ENCODE measurements at places on chromosomes 16 and 17.

DNA sequence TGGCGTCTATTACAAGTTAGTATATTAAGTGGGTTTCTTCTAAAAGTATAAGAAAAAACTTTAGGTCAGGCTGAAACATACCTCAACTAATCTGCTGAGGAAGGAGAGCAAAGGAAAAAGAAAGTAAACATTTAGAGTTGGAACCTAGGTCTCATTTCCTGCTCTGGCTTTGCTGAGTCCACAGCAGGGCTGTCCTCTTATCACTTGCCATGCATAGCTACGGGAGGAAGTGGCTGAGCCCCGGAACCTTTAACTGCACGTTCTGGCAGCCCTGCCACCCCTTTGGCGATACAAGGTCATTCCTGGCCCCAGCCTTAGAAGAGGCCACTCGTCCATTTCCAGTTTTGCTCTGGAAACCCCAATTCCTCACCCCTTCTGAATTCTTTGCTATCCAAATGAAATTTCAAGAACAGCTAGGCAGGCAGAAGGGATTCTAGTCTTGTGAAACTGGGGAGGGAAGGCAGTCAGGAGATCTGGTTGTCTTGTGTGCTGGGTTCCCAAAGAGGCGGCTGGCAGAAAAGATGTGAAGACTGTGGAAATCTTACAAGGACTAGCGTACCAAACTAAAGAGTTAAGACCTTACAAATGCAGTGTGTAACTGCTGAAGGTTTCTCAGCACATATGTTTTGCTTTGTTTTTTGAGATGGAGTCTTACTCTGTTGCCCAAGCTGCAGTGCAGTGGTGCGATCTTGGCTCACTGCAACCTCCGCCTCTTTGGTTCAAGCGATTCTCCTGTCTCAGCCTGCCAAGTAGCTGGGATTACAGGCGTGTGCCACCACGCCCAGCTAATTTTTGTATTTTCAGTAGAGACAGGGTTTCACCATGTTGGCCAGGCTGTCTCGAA is 19.1 kb downstream of the WIPI1 start:
- DNase-seq, result no peak

- no peak for DNase-seq
These were observed 9.1 kb downstream of the TSPOAP1 start for GRCh38 chr17:58319173-58320162.

DNA sequence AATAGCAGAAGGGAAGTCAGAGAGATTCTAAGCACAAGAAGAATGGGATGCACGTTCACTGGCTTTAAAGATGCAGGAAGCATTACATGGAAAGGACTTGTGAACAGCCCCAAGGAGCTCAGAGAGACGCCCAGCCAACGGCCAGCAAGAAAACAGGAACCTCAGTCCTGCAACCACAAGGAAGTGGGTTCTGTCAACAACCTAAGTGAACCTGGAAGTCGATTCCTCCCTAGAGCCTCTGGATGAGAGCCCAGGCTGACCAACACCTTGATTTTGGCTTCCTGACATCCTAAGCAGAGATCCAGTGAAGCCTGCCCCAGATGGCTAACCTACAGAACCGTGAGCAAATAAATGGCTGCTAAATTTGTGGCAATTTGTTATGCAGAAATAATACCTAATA is 24.5 kb downstream of the GPR142 start:
- DNase-seq, result no peak

DNA sequence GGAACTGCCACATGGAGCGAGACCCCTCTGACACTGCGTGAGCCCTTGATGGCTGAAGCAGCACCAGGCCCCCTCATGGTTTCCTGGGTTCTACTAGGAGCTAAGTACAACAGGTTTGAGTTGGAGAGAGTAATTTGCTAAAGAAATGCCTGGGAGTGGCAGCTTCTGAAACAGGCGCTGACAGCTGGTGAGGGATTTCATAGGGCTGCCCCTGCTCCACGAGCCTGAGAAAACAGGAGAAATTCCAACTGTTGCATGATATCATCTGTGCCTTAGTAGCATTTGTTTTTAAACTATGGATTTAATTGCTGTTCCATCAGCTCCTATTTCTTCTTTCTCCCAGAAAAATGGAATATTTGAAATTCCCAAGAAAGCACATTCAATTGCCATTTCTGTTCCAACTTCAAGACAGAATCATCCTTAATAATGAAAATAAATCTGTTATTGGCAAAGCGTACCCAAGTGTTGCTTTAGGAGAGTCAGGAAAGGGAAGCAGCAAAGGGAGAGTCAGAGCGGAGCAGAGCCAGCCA is 78.8 kb upstream of the ANKFN1 start:
- no peak for DNase-seq

DNA sequence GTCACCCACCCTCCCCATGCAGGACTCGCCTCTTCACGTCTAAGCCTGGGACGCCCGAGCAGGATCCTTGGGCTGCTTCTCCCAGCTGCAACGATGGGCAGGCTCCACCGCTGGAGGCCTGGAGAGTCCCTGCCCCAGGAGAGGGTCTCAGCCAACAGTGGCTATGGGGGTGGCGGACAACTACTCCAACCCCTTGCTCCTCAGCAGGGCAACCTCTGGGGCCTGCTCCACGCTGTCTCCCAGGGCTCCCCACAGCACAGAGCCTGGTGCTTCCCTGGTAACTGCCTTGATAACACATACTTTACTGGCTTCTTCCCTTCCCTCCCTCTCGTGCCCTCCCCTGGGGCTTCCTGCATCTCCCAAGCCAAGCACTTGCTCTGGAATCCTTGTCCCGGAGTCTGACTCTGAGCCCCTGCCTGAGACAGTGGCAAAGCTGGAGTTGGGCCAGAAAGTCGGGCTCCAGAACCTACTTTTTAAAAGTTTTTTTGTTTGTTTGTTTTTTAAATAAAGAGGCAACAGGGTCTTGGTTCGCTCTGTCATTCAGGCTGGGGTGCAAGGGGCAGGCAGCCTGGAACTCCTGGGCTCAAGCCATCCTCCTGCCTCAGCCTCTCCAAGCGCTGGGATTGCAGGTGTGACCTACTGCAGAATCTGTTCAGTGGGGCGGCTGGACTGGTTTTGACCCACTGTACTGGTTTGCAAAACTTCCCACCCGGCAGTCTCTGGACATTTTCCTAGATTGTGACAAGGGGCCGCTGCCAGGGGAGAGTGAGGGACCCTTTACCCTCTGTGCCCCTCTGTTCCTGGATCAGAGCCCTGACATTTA is 99.4 kb downstream of the TNFRSF13B start:
- DNase-seq, result no peak

DNA sequence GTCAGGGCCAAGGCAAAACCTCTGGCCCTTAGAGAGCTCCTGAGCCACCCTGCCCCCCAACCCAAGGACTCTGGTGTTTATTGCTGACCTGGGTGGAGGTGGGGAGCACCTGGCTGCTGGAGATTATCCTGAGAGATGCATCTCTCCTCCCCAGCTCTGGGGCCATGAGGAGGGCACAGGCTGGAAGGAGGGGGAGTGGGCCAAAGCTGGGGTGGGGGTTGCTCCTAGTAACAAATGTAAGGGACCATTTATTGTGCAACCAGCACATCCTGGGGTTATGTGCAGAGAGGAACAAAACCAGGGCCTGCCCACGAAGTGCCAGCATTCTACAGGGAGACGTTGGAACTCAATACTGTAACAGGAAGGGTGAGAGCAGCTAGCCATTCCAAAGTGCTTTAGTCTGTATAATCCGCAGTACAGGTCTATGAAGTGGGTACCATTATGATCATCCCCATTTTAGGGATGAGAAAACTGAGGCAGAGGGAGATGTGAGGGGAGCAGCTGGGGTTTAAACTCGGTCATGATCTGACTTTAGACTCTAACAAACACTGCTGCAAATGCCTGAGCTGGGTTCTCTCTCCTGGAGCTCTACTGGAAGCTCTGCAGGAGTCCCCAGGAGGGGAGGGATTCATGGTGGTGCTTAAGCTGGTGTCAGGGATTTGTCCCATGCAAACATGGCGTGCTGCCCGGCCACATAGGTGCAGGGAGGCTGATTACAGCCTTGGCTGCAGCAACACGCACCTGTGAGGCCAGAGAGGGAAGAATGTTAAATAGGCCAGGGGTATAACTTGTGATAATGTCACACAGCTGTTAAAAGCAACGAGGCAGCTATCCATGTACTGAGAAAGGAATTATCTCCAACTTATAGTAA is 1.4 kb upstream of the RHBDF2 start:
- DNase-seq, result no peak

- DNase-seq, result no peak
These were observed 26.5 kb downstream of the ZSWIM7 start for GRCh38 chr17:15973016-15973415.

- DNase-seq, result no peak
These were observed 13.0 kb downstream of the ALOX12B start for GRCh38 chr17:8074554-8074953.

- no peak for DNase-seq
These were observed 4.7 kb upstream of the CCL18 start for GRCh38 chr17:36059406-36059805.

Data from NCI-H2029 (cell line).